ENCODE measurements at places on chromosomes 7 and 10.

- no peak for DNase-seq
Measured at GRCh38 chr10:128825626-128826025, 641.4 kb upstream of the MGMT start.

DNA sequence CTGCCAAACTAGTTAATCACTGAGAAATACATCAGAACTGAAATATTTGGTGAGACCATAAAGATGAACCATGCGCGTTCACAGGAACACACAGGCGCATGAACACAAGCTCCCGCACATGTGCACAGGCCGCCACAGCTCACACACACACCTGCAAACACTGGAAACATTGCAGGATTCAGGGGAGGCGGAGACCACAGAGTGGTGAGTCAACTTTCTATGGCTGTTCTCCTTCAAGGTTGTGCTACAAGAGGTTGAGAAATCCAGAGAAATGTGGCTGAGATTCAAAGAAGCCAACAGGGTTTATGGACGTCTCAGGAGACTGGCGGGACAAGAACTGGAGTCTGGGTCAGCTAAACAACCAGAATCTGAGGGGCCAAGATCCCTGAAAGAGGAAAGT lies 17.8 kb downstream of the ESYT2 start:
- DNase-seq = no peak

DNA sequence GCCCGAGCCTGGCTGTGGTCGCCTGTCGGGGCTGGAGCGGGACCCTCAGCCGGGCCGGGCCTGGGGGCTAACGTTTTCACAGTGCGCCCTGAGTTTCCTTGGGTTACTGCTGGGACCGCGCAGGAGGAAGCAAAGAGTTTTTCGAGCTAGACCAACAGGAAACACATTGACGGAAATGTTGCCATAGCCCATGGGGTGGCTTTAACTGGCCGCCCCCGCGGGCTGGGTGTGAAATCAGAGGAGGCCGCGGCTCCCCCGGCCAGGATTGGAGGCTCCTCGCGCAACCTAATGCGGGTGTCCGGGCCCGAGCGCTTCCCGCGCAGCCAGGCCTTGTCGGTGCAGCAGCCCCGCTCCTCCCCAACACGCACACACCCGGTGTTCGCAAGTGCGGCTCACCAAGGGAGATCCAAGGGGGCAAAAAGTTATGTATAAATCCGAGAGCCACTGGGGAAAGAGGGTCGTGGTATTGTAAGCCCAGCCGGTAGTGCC lies 1.9 kb downstream of the HHEX start:
- no peak for DNase-seq

DNA sequence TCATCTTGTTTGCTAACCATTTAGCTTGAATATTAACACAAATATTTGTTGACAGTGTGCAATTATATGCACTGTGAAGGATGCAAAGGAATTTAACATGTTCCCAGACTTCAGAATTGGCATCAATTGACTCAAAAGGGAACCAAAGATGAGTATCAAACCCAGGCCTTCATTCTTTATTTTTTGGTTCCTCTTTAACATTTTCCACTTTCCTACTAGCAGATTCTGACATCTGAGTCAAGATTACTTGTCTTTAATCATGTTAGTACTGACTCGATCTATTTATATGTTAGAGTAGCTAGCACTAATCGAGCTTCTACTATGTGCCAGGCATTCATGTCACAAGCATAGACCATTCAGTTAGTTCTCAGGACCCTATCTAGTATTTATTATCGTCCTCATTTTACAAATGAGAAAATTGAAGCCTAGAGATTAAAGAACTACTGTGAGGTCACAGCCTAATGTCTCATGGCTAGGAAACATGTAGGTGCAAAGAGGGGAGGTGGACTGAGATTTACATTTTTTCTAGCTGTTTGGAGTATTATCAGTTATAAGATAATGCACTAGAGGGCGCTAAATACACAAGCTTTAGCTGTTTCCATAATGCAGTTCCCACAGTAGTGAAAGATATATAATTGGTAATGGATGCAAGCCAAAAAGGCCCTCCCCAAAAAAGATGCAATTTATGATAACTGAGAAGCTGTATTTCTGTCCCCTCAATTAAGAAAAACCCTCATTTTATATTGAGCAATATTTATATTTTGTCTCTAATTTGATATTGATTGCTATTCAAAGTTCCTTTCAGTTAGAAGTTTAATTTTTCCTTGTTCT lies 32.9 kb upstream of the KMT2E start:
- peak; percentile 85 for DNase-seq

GRCh38 chr10:78137147-78137546 lies 103.5 kb downstream of the RPS24 start:
- DNase-seq = no peak

- peak; percentile 87 for DNase-seq
Measured at GRCh38 chr7:84085147-84085546, 109.4 kb downstream of the SEMA3A start.

- no peak for DNase-seq
Measured at GRCh38 chr10:59649606-59650346, 59.9 kb downstream of the SLC16A9 start.

DNA sequence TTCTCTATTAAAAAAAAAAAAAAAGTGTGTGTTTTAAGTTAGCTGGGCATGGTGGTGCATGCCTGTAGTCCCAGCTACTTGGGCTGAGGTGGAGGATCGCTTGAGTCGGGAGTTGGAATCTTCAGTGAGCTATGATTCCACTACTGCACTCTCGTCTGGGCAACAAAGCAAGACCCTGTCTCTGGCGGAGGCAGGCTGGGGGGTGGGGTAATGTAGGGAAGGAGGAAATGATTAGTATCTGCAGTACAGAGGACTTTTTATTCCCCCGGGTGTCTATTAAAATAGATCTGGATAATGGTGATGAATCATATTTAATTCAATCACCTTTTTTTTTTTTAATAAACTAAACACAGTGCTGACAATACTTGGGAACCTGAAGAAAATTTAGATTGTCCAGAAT lies 6.5 kb downstream of the CBX3 start:
- DNase-seq = peak; percentile 80

- no peak for DNase-seq
Measured at GRCh38 chr10:129472696-129473555, 5.9 kb downstream of the MGMT start.
